ENCODE measurements at places on chromosomes 1 and 21.

GRCh38 chr1:46413596-46413985 is 19.5 kb downstream of the FAAH start:
- DNase-seq: peak; percentile 21

GRCh38 chr1:4700801-4701200 is 46.4 kb downstream of the AJAP1 start:
- DNase-seq: no peak

DNA sequence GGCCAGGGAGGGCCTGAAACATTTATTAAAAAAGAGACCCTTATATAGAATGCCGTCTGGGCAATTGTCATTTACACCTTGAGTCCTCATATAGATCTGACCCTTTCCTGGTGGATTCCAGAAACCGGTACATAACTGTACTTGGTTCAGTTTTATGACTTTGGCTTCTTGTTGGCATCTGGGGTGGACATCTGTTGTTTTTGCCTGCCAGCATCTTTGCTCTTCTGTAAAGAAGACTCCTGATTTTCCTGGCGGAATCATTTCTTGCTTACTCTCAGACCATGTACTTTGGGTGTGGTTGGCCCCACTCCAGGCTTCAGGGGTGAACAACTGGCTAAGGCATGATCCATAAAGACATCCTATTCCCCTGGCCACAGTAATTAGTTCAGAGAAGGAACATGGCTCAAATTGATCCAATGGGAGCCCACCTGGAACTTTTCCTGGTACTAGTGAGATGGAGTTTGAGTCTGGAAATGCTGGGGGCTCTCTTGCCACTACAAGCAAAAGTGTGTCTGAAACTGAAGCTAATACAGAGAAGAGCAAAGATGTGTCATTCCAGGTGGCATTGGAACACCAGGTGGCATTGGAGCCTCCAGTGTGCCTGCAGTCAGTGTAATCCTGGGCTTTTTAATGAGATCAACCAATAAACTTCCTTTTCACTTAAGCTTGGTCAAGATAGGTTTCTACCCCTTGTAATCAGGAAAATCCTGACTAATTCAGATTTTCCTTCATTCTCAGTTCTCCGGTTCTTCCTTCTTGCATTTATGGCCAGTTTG is 332.5 kb upstream of the CAMK1G start:
- no peak for DNase-seq

DNA sequence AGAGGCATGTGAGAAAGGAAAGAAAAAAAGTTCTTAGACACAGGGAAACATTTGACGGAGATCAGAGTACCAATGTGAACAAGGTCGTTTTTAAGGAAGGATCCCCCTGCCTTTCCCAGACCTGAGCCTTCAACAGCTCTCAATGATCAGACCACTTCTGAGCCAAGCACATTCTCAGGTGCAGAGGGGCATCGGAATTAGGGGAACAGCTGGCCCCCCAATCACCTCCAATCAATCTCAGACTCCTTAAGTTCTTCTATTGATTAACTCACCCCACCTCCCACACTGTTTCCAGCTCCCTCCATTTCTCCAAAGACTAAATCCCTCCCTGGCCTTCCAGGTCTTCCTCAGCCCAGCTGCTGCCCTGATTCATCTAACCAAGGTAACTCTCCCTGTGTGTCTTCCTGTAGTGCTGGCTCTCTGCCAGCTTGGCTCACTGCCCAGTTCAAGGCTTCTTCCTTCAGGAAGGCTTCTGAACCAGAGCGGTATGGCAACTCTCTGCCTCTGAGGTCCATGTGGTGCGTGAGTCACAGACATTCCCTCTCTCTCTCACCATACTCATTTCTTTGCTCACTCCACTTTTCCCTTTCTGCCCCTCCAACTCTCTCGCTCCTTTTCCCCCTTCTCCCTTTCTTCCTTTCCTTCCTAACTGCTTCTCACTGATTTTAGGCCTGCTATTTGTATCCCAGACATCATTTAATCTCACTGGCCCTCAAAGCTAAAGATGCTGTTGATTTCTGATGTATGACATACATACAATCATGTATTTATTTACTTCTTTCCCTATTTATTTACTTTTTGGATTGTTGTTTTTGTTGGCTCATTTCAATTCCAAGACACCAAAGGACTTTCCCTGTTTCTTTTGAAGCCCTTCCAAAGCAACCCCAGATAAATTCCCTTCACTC is 18.1 kb downstream of the CFAP45 start:
- DNase-seq: peak; percentile 95

DNA sequence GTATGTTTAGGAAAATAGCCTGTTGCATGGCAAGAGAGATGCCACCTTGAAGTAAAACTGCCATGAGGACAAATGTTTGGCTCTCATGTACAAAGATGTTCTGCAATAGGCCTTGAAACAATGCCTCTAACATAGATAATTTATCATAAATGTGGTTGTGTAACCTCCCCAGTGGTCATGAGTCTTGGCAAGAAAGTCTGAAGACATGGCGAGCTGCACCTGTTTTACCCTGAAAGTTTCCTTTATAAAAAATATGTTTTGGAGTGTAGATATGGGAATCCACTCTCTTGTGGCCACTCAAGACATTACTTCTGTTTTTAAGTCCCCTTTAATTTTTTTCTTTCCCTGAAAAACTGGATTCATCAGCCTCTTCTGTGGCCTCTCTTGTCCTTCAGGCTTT is 2217.1 kb downstream of the NCAM2 start:
- DNase-seq: no peak

DNA sequence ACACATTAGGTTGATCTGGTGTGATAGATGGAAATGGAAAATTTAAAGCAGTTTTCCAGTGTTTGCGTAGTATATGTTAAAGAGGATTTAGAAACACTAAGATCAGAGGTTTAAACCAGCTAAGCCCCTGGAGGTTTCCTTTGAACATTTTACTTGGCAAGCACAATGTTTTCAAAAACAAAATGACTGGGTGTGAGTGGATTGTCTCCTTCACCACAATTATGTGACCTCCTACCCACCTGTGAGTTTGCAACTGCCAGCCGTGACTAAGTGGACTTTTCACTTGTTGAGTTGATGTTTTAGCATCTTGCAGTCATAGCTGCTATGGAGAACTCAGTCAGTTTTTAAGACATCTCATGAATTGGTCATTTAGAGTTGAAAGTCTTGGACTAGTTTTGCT is 4.7 kb downstream of the CCDC190 start:
- DNase-seq: peak; percentile 50

- no peak for DNase-seq
Measured at GRCh38 chr1:178407655-178408054, 89.1 kb downstream of the CLEC20A start.

GRCh38 chr21:41045534-41046268 is 122.3 kb upstream of the BACE2 start:
- DNase-seq: no peak

DNA sequence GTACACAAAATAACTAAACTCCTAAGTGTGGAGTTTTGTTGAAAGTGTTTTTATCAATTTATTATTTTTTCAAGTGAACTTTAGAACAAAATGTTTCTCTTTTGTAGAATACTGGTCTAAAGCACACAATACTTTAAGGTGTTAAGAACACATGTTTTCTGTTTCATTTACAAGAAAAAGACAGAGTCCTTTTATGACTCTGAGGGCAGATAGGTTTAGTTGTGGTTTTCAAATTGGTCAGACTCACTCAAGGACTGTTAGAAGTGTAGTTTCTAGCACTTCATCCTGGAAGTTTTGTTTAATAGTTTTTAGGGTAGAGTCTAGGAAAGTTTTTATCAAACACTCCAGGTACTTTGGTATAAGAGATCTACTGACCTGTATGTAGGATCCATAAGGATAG is 376.5 kb downstream of the LRRIQ3 start:
- DNase-seq: no peak

DNA sequence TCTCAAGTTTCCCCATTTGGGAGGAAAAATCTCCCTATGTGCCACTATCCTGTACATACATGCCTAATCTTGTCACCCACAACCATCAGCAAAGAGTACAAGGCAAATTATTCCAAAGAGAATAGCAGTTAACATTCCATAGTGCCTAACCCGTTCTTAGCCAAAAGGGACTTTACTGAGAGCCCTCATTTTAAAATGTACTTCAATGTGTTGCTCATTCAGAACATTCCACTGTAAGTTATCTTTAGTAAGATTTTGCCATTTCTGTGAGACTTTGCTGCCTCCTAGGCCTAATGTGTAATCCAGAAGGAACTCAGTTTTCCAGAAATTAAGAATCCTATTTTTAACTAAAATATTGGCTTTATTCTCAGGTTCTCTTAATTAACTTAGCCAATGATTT is 11.3 kb upstream of the MRPL55 start:
- DNase-seq: no peak

GRCh38 chr1:196437671-196438070 is 170.6 kb downstream of the KCNT2 start:
- DNase-seq: no peak

DNA sequence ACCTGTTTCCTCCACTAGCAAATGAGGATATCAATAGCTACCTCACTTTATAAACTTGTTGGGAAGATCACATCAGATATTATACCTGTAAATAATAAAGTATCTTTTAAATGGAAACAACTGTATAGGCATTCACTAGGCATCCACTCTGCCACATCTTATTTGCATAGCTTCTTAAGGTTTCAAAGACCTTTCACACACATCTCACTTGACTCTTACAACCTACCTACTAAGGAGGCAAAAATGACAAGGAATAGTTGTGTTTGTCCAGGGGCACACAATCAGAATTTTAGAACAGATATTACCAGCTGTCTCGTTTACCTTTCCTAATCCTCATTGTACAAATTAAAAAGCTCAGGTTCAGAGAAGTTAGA is 51.5 kb downstream of the VANGL2 start:
- no peak for DNase-seq

DNA sequence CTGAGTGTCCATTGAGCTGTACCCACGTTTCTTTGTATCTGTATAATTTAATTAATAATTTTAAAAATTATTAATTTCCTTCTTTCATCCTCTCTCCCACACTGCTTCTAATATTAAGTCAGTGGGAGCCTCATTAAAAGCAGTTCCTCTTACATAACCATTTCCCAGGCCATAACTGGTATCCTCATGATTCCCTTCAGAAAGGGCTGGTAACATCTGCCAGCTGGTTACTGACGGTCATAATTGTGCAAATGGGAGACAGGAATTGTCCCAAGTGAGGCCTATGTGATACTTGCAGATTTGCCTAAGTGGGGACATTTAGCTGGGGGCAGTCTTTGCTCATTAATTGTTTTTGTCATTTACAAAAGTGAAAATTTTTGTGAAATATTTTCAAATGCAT is 69.0 kb upstream of the SPAG17 start:
- no peak for DNase-seq

- DNase-seq: no peak
Measured at GRCh38 chr1:94828251-94828650, 8.1 kb downstream of the SLC44A3 start.

DNA sequence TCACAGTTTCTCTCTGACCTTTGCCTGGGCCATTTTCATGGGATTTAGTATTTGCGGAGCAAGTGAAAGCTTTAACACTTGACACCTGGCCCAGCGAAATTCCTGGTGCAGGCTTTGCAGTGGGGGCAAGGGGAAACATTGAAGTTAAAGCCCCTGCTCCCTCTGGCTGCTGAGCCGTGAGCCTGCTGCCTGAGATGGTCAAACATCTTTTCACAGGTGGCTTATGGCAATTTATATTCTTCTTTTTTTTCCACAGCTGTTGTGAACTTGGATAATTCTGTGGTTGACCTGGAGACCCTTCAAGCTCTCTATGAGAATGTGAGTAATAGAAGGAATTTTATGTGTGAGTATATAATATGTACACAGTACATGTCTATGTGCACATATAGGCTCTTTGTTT is 202.9 kb downstream of the FMN2 start:
- DNase-seq: no peak

DNA sequence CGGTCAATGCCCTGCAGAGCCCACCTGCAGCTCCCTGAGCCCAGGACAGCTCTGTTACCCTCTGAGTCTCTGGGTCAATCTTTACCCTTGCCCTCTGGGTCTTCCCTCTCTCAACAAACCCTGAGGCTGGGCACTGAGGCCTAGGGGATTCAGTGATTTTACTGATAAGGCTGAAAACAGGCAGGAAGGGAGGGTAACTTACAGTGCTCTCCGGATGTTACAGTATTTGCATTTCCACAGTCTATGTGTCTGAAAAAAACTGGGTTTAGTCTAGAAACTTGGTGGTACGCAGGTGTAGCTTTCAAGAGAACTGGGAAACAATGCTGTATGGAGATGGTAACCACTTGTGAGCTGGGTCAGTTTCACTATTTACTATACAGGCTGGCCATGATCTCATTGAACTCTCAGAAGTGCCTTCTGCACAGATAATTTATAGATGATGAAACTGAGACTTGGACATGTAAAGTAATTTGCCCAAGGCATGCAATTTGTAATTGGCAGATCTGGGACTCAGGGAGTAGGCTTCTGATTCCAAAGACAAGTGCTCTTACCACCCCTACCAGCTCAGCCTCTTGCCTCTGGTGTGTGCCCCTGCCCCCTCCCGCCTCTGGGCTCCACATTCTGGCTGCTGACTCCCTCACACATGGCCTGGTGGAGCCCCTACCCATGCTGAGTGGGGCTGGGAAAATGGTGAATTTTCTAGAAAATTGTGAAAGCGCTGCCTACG is 48.8 kb downstream of the TENT5C start:
- DNase-seq: peak; percentile 50

DNA sequence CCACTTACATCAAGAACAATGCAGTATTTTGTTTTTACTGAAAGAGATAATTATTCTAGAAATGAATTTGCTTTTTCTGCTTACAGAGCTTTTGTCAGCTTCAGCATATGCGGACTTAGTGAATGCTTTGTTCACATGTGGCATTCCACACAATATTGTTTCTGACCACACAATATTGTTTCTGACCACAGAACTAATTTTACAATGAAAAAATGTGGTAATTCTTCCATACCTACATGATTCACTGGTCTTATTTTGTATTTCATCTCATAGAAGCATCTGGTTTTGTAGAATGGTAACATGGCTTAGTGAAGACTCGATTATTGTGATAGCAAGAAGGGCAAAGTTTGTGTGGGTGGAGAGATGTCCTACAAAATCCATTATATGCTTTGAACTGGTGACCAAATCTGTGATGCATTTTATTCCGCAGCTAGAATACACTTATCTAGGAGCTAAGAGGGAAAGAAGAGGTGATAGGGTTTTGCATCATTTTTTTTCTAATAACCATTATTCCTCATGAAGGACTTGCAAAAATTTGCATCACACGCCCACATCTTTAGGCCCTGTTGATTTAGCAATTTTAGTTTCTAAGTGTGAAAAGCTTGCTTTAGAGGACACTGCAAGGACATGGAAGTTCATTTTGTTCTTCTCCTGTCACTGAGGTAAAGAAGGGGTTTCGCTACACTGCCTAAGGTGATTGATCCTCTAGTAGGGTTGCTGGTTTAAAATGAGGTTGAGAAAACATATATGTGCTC is 75.3 kb downstream of the HLX start:
- no peak for DNase-seq

GRCh38 chr1:115832651-115833050 is 8.3 kb downstream of the NHLH2 start:
- DNase-seq: no peak

GRCh38 chr1:55718758-55719671 is 503.9 kb upstream of the USP24 start:
- DNase-seq: peak; percentile 99

GRCh38 chr1:12496154-12496961 is 121.7 kb downstream of the DHRS3 start:
- no peak for DNase-seq

- no peak for DNase-seq
Measured at GRCh38 chr1:46303872-46304326, 401 bp downstream of the UQCRH start.

Data from mesenchymal stem cell (in vitro differentiated cells and primary cell).